CD4-positive, alpha-beta memory T cell (primary cell): ENCODE measurements at places on chromosomes 5 and 9. TPM values are rescaled to one million over a fixed set of nuclear protein-coding genes. Genes with fewer than 3 reads are reported as not detected.

DNA sequence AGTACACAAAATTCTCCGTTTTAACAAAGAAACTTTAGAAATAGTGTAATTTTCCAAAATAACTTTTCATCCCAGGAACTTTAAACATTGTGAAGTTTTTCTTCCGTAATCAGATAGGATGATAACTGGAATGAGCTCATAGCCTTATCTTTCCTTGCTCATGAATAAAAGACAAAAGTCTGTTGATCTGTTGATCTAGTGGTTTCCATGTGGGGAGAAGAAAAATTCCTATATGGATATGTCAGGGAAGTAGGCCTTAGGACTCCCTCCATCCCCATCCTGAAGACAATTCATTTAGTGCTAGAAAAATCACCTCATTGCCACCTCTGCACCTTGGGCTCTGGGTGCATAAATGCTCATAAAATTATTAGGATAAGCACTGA, 266.6 kb downstream of the SMARCA2 start:
- DNase-seq = no peak

The ZNF462 gene
- not detected for polyA plus RNA-seq

DNA sequence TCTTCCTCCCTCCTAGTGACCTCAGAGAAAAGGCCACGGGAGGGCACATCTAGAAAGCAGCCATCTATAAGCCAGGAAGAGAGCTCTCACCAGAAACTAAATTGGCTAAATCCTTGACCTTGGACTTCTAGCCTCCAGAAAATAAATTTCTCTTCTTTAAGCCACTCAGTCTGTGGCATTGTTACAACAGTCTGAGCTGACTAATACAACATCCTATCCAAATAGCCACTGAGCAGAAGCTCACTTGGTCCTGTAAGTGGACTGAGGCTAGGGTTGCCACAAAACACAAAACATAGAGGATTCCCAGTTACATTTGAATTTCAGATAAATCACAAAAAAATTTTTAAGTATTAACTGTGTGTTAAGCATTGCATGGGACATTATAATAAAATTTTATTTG, 383.4 kb downstream of the MLLT3 start:
- DNase-seq = no peak

DNA sequence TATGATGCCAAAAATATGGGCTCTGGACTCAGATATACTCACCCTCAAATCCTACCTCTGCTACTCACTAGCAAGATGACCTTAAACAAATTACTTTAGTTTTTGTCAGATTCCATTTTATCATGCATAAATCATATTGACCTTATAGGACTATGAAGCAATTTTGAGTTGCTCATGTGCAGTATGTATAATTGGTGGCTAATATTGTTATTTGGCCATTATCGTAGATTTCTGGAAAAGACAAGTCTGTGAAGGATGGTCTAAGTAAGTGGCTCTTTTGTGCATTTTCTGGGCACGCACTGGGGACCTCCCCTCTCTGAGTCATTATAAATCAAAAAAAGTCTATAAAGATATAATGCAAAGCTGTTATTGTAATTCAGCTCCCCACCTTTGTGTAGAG, 393.0 kb downstream of the FGF10 start:
- no peak for DNase-seq

The CDC20B gene
- not detected for polyA plus RNA-seq

The ZNF658 gene
- 1.3 TPM for polyA plus RNA-seq

The GARIN3 gene
- not detected for polyA plus RNA-seq

The LCN9 gene
- polyA plus RNA-seq = not detected

The SETX gene
- 10.1 TPM for polyA plus RNA-seq

The NIPAL4 gene
- not detected for polyA plus RNA-seq

The SHOC1 gene
- polyA plus RNA-seq = 0.13 TPM

The SEMA4D gene
- 166 TPM for polyA plus RNA-seq

The CCDC192 gene
- not detected for polyA plus RNA-seq

The PCDHAC1 gene
- polyA plus RNA-seq = not detected
